ENCODE measurements at places on chromosomes 16 and 17.

DNA sequence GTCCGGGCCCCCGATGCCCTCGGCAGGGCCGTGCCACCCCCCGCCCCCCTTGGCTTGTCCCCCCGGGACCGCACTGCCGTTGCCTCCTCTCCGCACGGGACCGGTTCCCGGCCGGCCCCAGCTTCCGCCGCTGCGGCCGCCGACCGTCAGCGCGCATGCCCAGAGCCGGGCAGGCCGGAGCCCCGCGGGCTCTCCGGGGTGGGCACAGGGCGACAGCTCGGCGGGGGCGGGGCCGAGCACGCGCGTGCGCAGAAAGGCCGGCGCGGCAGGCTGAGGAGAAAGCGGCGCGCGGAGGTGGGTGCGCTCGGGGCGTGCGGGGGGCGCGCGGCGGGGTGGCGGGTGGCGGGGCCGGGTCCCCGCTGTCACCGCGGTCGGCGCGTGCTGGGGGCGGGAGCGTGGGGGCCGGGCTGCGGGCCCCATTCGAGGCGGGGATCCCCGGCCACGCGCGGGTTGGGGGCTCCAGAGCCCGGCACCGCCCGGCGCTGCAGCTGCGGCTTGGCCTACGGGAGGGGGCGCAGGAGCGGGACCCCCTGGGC is at the start of gene TBC1D24:
Gene TBC1D24 (plus strand): TSS at position 251 of the 536 bp plus-strand sequence. CDS start 21,022 bp downstream, outside the sequence.
- peak; percentile 50 for DNase-seq

DNA sequence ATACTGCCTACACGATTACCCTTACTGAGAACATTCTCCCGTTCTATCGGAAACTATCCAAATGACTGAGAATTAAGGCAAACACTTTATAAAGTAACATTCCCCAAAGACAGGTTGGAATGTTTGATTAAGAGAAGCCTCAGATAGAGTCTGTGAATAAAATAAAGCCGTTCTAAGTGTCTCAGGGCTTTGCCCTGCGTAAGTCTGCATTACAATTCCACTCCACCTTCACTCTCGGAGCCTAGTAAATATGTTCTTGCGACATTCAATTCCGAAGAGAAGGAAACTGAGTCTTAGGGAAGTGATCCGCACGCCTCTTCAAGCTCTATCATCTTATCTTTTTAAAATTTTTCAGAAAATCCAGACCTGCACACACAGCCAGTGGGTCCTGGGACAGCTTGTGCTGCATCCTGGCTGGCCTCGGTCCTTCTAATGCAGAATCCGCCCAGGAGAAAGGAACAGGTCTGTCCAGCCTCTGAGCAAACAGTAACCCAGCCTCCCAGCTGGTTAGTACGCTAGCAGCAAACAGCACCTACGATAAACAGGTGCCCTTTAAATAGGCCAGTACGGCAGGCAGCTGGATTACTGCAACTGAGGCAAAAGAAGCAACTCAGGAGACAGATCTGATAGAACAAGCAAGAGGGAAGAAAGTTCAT is 254.1 kb upstream of the IRX3 start:
- DNase-seq = no peak

DNA sequence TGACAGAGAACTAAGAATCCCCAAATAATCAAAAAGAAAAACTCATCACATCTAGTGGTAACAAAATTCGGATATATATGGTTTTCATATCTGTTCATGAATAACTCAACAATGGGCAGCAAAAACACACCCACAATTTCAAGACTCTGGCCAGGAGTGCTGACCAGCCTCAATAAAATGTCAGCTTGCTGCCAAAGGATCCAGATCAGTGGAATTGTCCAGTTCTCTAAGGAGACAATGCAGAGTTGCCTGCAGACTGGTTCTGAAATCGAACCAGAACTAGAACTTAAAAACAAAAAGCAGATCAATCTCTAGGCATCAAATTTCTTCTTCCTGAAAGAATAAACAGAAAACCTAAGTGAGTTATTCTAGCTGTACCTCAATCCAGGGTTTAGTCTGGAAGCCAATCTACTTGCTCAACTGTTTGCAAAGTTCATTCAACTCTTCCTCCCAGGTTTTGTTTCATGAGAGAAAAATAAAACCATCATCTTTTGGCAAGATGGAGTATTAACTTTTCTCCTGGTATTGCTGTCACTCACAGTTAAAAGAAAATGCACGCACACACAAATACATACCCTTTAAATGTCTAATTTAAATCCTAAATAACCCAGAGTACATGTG is 61.0 kb downstream of the CFDP1 start:
- DNase-seq = no peak

- DNase-seq = no peak
Observed at GRCh38 chr16:4260360-4260759, 12.5 kb downstream of the TFAP4 start.

- no peak for DNase-seq
Observed at GRCh38 chr16:73231944-73232554, 184.1 kb upstream of the ZFHX3 start.

DNA sequence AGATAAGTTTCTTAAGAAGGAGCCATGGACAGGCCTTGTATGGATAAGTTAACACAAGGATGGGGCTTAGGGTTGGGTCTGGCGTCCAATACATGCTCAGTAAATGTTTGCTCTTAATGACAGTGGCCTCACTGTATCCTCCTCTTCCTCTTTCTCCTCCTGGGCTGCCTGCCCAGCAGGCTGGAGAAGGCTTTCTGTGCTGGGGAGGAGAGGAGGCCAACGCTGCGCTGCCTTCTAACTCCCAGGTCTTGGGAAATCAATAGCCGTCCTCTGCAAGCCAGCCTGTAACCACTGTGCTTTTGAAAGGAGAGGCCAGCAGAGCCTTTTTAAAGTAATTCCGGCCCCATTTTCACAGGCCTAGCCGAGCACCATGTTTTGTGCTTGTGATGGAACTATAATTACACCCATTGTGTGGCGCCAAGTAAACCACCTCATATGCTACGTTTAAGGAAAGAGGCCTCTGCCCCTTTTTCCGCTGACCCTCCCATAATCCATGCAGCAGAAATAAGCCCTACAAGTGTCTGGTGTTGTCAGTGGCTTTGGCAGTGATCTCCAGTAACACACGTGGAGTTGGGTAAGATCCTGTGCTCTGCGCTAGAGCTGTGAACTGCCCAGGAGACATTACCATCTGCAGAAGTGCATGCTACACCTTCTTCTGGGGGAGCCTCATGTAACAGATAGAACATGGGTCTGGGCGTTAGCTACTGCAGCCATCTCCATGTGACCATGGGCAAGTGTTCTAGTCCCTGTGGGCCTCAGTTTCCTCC is 368.2 kb downstream of the SNX29 start:
- no peak for DNase-seq

DNA sequence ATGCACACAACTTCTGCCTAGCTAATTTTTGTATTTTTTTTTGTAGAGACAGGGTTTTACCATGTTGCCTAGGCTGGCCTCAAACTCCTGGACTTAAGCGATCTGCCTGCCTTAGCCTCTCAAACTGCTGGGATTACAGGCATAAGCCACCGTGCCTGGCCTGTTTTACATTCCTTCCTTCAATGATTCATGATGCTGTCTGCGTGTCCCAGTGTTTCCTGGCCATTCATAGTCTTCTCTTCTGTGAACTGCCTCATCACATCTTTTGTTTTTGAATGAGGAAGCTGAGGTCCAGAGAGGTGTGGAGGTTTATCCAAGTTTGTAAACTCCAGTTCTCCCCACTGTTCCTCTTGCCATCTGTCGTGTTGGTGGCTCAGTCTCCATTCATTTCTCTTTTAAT is 64.5 kb upstream of the MED9 start:
- no peak for DNase-seq

DNA sequence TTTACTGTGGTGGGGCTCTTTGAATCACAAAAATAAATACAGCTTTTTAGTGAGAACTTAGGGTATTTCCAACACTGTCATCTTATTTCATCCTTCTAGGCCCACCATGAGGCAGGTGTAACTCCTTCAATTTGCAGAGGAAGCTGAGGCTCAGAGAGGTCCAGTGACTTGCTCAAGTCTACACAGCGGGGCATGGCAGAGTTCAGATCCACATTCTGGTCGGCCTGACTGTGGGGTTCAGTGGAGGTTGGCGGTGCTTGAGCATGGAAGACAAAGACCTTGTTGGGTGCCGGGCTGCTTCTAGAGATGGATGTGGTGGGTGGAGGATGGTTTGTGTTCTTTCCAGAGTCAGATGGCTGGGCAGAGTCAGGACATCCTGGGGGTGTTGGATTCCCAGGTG is 39.8 kb downstream of the PLCG2 start:
- no peak for DNase-seq

DNA sequence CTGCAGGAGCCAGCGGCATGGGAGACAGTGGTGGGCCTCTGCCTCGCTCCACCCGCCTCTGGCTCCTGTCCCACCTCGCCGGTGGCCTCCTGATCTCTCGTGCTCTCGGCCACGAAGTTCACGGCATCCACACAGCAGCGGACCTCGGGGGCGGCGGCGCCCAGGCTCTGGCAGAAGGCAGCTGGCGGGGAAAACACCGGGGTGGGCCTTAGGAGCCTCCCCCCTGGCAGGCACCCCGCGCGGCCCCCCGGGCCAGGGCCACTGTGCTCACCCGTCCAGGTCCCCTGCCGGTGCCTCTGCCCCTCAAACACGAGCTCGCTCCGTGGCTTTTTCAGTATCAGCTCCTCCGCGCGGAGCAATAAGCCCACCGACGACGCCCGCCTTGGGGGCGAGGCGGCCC is 409 bp upstream of the C17orf107 start:
- no peak for DNase-seq

GRCh38 chr17:40813804-40814203 is 8.6 kb downstream of the KRT10 start:
- DNase-seq = no peak

DNA sequence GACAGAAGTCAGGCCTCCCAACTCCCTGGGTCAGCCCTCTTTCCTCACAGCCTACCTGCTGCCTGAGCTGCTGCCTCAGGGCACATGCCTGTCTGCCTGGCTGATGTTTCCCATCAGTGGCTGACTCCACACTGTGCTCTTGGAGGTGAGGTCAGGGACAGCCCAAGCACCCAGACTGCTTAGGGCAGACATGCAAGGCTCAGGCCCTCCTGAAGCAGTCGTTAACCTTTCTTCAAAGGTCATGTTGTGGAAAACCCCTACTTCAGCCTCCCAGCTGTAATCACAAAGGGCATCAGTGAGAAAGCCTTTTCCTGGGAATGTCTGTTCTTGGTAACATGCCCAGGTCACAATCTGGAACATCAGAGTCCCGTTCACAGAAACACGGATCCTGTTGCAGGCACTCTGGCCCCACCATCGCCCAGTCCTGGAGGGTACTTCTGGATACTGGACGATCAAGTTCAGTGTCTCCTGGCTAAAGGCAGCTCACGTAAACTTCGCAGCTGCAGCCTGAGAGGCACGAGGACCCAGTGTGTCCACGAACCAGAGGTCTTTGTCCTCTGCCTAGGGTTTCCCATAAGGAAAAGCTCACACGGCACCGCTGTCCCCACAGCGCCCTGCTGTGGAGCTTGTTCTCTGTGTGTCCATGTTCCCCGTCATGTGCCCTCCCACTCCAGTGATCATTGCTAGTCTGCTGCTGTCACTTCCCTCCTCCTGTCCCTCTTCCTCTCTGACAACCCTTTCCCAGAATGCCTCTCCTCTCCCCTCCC is 54.9 kb downstream of the GNAO1 start:
- no peak for DNase-seq

- DNase-seq = no peak
Observed at GRCh38 chr16:19879241-19879792, 5.3 kb downstream of the GPRC5B start.

GRCh38 chr16:70757183-70757582 is 43.8 kb downstream of the VAC14 start:
- DNase-seq = no peak

- no peak for DNase-seq
Observed at GRCh38 chr17:19672009-19672750, 23.6 kb downstream of the ALDH3A2 start.

DNA sequence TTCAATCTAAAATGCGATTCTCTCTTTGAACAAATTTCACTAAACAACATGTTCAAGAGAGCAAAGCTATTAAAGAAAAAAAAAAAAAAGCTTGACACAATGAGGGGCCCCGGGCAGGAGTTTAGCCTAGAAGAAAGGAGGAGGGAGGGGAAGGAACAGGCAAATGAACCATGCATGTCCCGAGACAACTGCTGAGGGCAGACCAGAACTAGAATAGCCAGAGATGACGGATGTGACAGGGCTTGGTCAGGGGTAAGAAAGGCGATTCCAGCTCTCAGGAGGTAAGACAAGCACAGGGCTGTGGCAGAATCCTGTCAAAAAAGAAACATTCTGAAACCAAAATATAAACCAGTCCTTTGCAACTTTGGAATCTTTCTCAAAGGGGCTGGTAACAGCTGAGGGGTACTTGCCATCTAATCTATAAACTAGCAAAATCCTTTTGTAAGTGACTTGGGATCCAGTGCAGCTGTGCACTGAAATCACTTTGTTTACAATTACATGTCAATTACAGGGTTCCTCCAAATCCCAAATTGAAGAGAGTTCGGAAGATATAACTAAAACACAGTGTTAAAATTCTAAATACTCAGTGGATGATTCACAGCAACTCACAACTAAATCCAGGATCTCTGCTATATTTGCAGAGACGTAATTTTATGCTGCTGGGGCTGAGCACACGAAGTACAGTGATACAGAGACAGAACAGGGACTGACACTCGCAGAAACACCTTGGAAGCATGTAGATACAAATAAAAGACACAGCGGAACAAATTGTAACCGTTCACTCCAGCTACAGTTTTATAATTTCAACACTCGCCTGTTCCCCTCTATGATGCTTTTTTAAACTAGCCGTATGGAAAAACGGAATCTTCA is 567.4 kb upstream of the ZFHX3 start:
- no peak for DNase-seq

- DNase-seq = no peak
Observed at GRCh38 chr16:2333772-2334379, 6.7 kb downstream of the ABCA3 start.

DNA sequence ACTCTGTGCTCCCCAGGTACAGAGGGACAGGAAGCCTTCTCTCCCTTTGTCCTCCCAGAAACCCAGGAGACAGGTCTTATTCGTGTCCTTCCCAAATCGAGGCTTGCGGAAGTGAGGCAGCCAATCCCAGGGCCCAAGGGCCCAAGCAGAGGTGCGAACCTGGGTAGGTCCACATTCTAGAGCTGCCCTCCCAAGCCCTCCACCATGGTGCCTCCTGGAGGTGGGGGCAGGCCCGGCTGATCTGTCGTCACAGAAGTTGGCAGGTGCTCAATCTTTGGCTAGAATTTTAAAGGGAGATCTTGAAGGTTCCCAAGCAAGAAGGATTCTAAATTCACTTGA is 21.5 kb downstream of the MRC2 start:
- DNase-seq = no peak

DNA sequence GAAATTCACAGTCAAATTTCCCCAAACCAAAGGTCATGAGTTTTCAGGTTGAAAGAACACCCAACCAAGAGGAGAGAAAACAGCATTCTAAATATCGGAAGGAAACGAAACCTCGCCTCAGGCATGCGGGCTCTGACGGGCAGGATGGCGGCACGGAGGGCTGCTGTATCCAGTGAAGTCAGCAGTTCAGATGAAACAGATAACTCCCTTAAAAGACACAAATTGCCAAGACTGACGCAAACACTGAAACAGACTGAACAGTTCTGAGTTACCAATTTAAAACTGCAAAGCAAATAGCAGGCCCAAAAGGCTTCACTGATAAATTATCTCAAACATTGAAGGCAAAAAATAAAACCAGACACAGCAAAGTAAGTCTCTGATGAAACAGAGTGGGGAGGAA is 20.6 kb upstream of the CDH15 start:
- no peak for DNase-seq

All from activated naive CD4-positive, alpha-beta T cell (primary cell).